ENCODE measurements at places on chromosomes 7 and 10.

DNA sequence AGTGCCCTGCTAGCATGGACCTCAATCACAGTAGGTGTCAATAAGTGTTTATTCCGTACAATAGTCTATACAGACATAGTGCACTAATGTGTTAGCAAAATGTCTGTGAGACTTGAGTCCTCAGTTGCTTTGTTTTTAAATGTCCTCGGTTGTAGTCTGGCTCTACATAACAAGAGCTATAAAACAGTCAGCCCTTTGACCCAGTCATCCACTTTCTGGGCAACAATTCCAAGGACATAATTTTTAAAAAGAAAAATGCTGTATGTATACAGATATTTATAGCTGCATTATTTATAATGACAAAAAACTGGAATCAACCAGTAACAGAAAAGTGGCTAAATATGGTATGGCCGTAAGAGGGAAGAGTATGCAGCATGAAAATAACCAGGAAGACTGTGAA lies 2.8 kb upstream of the PDLIM1 start:
- no peak for DNase-seq

GRCh38 chr10:69434169-69434568 lies 17.1 kb upstream of the TSPAN15 start:
- no peak for DNase-seq

GRCh38 chr7:101200504-101200861 lies 353 bp downstream of the MOGAT3 start:
- no peak for DNase-seq

- peak; percentile 25 for DNase-seq
Measured at GRCh38 chr7:92880212-92881090, 44.1 kb upstream of the CDK6 start.

- no peak for DNase-seq
Measured at GRCh38 chr7:6649241-6649961, 12.3 kb downstream of the ZNF316 start.

DNA sequence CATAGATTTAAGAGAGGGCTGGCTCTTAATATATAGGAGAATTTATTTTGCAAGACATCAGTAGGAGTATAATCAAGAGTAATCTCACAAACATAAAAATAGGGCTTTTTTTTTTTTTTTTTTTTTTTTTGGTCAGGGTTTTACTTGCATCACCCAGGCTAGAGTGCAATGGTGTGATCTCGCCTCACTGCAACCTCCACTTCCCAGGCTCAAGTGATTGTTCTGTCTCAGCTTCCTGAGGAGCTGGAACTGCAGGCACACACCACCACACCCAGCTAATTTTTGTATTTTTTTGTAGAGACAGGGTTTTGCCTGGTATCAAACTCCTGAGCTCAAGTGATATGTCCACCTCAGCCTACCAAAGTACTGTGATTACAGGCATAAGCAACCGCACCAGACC lies 535.3 kb downstream of the CCSER2 start:
- DNase-seq, result no peak

DNA sequence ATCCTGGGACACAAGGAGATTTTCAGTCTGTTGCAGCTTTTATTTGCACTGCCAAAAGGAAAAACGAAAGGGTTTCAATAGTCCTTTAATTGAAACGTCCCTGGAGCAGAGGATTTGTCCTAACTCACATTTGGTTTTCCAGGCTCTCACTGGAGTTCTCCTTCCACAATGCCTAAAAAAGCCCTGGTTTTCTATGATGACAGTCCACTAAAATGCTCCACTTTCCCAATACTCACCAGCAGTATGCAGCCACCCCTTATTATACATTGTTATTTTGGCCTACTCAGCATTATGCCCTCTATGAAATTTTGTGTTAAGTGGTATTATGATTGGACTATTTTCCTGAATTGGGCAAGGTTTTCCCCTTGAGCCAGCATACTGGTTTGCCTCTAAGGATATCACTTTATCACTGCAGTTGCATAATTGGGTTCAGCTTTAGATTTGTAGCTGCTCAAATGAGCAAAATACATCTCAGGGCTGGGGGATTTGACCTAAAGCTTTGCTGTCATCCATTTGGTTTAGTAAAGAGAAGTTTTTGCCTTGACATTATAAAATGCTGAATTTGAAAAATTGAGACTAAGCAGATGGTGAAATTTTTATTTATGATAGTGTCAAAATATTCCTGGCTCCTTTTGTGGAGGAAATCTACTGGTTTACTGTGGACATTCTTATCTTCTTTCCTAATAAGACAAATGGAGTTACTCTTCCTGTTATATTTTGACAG lies 239.2 kb downstream of the RNLS start:
- DNase-seq, result no peak

- DNase-seq, result no peak
Measured at GRCh38 chr7:132547821-132548220, 28.4 kb downstream of the PLXNA4 start.

DNA sequence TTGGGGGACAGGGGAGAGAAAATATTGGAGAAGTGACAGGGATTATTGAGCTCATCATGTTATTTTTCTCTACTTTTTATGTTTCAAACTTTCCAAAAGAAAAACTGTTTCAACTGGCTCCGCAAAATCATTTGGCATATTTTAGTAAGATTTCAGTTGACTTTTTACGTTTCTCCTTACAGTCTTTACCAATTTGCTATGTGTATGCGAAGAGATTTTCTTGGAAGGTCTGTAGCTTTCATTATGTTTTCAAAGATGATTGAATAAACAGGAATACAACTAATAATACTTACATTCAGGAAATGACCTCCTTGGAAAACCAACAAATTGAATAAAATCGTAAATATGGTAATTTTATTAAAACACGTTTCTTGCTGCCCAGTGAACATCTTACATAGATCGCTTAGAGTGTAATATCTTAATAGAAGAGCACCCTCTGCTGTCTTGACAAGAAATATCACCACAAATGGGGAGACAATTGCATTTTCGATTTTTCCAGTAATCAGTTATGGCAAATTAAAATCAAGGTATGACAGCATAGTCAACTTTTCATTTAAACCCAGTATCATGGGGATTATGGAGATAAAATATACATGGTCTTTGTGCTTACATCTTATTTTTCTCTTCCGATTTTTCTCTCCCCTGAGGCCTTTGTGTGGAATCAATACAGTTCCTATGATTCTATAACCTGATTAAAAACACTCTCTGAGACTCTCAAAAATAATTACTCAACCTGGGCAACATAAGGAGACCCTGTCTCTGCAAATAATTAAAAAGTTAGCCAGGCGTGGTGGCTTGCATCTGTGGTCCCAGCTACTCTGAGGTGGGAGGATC lies 43.1 kb downstream of the MBL2 start:
- DNase-seq, result no peak

- DNase-seq, result no peak
Measured at GRCh38 chr10:114684822-114685209, 26.7 kb upstream of the ABLIM1 start.

- DNase-seq, result no peak
Measured at GRCh38 chr7:101127460-101128039, 646 bp downstream of the SERPINE1 start.

- no peak for DNase-seq
Measured at GRCh38 chr10:71771204-71771603, 2.1 kb downstream of the VSIR start.

DNA sequence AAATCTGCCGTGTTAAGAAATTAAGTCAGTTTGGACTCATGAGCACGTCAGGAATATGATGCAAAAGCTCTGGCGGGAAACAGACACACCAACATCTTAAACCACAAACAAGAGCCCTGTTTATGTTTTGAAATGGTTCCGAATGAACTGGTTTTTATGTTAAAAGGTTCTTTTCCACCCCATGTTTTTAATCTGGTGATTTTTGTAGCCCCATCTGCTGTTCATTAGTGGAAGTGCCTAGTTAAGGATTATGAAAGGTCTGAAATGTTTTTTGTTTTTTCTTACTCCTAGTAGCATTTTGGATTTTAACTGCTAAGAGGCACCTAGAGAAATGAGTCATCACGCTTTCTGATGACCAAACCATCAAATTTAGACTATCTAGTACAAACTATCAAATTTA lies 404.1 kb upstream of the MKI67 start:
- DNase-seq, result no peak

GRCh38 chr10:29870522-29871044 lies 188.8 kb downstream of the JCAD start:
- DNase-seq, result no peak

- DNase-seq, result peak; percentile 18
Measured at GRCh38 chr7:128697302-128697905, 25.3 kb downstream of the GARIN1A start.

- no peak for DNase-seq
Measured at GRCh38 chr7:97094284-97094930, 23.1 kb upstream of the SDHAF3 start.

DNA sequence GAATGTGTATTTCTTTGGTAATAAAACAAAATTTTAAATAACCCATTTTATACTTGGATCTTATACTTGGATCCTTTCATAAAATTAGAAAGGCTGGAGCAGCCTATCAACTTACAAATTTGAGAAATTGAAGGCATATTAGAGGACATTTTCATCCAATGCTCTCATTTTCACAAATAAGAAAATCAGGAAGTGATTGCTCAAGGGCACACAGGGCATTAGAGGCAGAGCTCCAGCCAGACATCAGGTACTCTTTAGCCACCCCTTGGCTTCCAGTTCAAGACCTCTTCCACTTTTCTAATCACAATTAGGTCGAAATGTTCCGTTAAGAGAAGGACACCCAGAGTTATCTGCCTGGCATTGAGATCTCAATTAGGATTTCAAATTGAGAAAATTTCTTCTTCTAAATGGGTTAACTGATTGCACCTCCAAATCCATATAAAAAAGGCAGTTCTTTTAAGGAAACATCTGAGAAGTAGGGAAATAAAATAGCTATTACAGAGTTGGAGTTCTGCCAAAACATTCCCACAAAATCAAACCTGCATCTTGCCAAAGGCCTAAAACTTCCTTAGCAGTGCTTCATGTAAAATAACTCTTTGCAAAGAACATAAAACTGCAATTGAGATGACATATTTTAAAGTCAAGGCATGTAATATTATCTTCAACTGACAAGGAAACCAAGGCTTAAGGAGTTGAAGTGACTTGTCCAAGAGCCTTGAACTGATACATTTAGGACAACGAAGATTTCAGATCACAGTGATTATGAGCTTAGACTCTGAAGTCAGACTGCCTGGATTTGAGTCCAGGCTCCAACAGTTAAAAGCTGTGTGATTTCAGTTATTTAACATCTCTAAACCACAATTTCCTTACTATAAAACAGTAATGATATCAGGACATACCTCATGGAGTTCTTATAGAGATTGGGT lies 2.4 kb downstream of the ACTA2 start:
- no peak for DNase-seq

- no peak for DNase-seq
Measured at GRCh38 chr7:149385195-149385950, 75.5 kb downstream of the ZNF777 start.

GRCh38 chr10:26367771-26368170 lies 70.4 kb upstream of the APBB1IP start:
- peak; percentile 6 for DNase-seq

DNA sequence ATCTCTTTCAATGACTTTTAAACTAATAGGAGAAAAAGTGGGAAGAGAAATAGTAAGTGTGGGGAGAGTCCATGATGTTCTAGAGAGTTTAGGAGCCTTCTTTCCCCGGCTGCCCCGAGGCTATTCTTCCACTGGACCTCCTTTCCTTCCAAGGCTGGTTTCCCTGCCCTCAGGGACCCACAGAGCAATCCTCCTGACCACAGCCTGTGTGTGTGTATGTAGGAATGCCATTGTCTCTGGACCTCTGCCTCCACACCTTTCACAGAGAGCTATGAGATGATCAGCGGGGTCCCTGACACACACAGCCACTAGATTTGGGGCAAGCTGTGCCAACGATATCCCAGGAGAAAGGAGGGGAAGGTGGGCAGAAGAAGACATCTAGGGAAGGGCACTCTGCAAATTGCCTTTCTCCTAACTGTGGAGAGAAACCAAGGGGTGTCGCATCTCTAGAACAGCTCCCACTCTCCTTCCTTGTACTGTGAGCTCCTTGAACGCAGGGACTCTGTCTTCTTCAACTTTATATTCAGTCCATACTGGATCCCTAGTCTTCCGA lies 13.3 kb upstream of the CHCHD3 start:
- no peak for DNase-seq

DNA sequence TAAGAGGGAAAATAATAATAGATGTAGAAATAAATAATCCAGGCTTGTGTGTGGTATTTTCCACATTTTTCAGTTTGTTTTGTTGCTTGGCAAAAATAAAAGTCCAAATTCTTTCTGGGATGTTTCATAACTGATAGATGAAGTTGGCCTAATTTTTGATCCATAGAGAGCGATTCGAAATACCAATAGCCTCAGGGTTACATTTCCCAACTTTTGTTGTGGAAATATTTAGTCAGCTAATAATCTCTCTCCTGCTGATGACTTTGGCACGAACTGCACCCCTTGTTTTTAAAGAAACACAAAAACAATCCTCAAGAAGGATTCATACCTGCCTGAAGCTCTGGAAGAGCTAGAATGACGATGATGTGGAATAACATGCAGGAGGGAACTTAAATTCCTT lies 483.2 kb downstream of the ADRA2A start:
- DNase-seq, result no peak

DNA sequence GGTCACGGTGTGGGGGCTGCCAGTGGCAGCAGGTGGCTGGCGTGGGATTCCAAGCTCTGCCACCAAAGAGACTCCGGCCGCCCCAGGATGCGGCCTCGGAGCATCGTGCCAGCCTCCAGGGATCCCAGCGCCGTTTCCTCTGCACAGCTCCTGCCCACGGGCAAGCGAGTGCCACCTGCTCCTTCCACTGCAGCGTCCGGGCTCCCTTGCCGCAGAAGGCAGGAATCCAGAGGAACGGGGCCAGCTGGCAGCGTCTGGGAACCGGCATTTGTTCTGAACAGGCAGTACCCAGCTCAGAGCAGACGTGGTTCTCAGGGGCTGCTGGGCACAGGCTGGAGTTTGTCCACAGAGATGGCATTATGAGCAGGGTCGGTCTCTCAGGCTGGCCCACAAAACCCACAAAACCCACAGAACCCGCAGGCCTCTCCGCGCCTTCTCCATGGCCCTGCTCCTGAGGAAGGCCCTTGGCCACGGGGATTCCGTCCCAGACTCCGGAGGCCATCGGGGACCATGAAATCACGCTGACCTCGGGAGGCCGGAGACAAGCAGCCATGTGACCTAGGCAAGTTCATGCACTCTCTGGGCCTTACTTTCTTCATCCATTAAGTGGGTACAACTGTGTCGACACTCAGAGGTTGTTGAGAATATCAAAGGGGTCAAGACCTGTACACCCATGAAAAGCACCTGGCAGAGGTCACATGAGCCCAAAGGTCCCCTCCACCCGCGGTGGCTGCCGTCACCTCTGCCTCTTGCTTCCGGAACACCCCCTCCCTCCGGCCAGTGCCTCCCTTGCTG lies 72.1 kb upstream of the TNRC18 start:
- no peak for DNase-seq

GRCh38 chr7:33750177-33750576 lies 155.2 kb upstream of the BMPER start:
- no peak for DNase-seq

- DNase-seq, result peak; percentile 40
Measured at GRCh38 chr7:2566890-2567678, 8.3 kb downstream of the IQCE start.

- no peak for DNase-seq
Measured at GRCh38 chr10:116276981-116277380, 4.0 kb upstream of the GFRA1 start.

GRCh38 chr7:80235334-80235733 lies 100.7 kb downstream of the GNAI1 start:
- no peak for DNase-seq

GRCh38 chr7:83015916-83016315 lies 146.8 kb downstream of the PCLO start:
- DNase-seq, result no peak

GRCh38 chr10:51832652-51833383 lies 133.4 kb upstream of the CSTF2T start:
- DNase-seq, result no peak

- DNase-seq, result no peak
Measured at GRCh38 chr10:32103721-32104120, 47.5 kb upstream of the KIF5B start.

- no peak for DNase-seq
Measured at GRCh38 chr10:96706331-96706853, 13.9 kb downstream of the PIK3AP1 start.

Data from CD4-positive, alpha-beta T cell treated with Interleukin-15 for 4 hours (primary cell).